ENCODE measurements at places on chromosomes 6 and 20.

GRCh38 chr6:98980819-98981218 lies 33.1 kb upstream of the FBXL4 start:
- H3K27ac ChIP-seq: no peak overlapping the region
- H3K4me1 ChIP-seq: no peaks in the 10 kb centered on the region
- peak; percentile 11 for DNase-seq
- H3K4me3 ChIP-seq: no peak overlapping the region
- no peaks in the 10 kb centered on the region for H3K27me3 ChIP-seq

DNA sequence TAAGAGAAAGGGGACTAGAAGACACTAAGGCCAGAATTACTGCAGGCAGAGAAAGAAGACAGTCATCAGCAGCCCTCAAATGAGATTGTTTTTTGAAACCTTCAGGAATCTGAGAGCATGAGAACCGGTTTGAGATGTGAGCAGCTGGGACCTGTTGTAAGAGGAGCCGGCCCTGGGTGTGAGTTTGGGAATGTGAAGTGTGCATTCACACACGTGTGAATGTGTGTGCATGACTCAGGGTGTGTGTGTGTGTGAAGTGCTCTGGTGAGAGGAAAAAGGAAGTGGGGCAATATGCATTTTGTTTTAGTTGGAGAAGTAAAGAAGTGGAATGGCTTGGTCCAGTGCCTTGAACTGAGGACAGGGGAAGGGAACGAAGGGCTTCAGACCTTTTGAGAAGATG lies 4.3 kb downstream of the SCUBE3 start:
- no peak for DNase-seq
- no peaks in the 10 kb centered on the region for H3K36me3 ChIP-seq
- no peaks in the 10 kb centered on the region for H3K4me1 ChIP-seq
- no peak overlapping the region for H3K4me3 ChIP-seq

DNA sequence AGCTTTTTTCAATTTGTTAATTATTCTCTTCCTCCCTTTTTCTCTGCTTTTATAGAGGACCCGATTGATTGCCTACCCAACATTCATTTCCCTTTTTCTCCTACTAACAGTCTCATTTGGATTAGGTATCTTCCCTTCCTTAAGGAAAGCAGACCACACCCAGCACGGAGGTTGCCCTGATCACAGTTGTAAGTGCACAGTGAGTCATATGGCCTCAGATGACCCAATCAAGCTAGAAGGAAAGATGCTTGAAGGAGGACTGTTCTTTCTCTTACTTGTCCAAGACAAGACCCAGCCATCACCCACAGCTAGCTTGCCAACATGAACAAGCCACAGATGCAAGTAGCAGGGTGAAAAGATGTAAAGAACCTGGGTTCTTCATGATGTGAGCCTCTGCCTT lies 518.6 kb downstream of the PKHD1 start:
- DNase-seq: no peak
- no peak overlapping the region for H3K4me3 ChIP-seq
- no peaks in the 10 kb centered on the region for H3K36me3 ChIP-seq
- no peak overlapping the region for H3K27ac ChIP-seq

GRCh38 chr6:38163186-38164130 lies 343.9 kb downstream of the ZFAND3 start:
- DNase-seq: no peak
- H3K27me3 ChIP-seq: no peaks in the 10 kb centered on the region
- H3K4me1 ChIP-seq: no peaks in the 10 kb centered on the region
- H3K36me3 ChIP-seq: no peaks in the 10 kb centered on the region
- H3K4me3 ChIP-seq: no peak overlapping the region
- H3K27ac ChIP-seq: no peak overlapping the region
